T-helper 2 cell (primary cell): ENCODE measurements at places on chromosomes 3 and 15.

DNA sequence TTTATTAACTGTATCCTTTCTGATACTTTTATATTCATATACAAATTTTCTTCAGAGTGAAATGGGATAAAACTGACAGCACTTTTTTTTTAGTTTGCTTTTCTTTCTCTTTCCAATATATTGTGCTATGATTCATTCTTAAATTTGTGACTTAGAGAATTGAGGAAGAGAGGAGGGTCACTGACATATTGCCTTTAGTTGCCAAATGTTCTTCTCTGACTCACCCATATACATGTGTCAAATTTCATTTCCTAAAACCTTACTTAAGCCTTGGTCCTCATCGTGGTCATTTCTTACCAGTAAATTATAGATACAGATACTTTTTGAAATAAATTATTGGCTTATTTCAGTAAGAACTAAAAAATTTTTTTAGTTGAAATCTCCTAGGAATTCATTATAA lies 53.9 kb downstream of the CLASP2 start:
- DNase-seq, result no peak

DNA sequence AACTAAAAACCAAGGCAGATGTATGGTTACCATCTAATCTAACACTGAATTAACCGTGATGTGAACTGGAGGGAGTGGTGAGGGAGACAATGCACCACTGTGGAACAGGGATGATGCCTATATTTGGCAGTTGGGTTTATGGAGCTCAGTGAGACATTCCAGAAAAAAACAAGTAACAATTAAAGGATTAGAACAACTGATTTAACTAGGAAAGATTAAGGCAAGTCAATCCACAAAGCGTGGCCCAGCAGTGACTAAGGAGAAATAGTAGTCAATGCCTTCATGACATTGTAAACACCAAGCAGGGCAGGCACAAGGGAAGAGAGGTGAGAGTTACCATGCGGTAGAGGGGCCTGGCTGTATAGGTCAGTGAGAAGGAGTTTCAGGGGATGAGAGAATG lies 38.1 kb downstream of the CHAC1 start:
- no peak for DNase-seq

DNA sequence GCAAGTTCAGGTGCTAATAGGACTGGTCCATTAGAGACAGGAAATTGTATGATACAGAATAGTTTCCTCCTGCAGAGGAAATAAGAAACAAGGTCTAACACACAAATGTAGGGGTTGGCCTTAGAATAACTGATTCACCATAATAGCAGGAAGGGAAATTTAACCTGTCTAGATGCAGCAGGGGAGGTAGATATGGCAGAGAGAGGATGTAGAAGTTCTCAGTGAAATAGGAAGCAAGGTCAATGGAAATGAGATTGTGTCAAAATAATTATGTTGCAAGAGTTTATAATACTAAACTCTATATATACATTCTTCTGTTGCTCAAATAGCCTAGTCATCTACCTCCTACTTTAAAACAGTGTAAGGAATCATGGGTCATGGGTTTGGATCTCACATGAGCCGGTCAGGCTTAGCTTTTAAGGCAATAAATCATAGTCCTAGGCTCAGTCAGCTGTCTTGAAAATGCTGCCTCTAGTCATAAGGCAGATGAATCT lies 17.0 kb downstream of the BCL2A1 start:
- no peak for DNase-seq

DNA sequence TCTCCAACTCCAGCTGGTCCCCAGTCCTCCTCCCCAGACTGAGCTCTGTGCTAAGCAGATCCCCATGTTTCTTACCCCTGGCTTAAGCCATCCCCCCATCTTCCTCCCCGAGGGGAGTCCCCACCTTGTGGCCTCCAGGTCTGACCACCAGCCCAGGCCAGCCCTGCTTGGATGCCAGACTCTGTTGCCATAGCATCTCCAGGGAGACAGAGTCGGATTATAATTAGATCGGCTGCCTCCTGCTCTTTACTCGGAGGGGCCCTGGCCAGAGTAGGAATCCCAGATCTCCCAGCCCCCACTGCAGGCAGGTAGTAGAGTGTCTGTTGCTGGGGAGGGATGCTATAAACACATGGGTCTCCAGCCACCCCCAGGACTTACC lies 2.4 kb downstream of the KLHDC8B start:
- DNase-seq, result no peak

DNA sequence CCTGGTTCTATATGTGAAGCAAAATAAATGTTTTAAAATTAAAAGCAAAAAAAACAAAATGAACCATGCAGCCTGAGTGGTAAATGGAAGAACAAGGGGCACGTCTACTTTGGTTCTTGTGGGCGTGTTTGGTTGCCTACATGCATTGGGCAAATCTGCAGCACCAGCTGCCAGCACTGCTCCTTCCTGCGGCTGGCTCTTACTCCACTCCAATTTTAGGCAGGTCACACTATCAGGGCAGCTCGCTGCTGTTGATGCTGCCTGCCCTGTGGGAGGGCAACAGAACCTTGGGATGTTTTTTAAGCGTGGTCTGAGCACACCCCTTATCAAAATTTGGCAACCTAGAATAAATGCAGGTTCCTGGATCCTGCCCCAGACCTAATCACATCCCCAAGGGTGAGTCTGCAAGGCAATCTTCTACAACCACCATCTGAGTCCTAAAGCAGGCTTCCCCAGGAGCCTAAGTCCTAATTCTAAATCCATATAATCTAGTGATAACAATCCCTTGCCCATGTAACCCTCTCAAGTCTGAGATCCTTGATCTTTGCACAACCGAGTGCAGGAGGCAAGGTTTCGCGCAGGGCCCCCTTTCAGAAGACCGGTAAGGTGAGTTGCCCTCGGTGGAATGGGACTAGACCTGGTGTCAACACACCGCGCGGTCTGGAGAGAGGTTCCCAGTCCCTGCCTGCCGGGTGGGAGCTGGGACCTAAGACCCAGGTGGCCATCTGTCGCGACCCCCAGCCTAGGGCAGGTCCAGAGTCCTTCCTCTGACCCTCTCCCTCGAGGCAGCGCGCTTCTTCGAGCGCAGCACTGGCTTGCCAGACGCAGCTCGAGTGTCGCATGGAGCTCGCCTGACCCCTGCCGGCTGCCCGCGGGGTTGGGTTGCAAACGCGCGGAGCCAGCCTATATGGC lies 15.9 kb downstream of the IVD start:
- DNase-seq, result peak; percentile 74

- DNase-seq, result no peak
Measured at GRCh38 chr3:142118911-142119310, 30.4 kb downstream of the TFDP2 start.

DNA sequence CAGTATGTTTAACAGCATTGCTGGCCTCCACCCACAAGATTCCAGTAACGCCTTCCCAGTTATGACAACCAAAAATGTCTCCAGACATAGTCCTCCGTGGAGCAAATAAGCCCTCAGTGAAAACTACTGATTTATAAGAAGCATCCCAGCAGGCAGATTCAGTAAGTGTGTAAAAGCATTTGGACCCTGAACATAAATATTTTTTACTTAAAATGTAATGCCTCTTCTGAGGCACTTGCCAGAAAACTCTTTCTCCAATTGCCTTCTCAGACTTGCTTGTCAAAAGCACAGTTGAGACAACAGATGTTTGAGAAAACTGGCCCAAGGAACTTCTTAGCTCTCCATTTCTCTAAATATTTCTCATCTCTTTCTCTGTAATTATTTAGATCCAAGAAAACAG lies 31.8 kb upstream of the DCLK3 start:
- no peak for DNase-seq

GRCh38 chr3:66206806-66207205 lies 14.0 kb upstream of the SLC25A26 start:
- DNase-seq, result no peak

GRCh38 chr3:49035281-49035680 lies 6.1 kb upstream of the IMPDH2 start:
- DNase-seq, result no peak

- DNase-seq, result no peak
Measured at GRCh38 chr3:100650651-100651619, 41.5 kb downstream of the ADGRG7 start.

DNA sequence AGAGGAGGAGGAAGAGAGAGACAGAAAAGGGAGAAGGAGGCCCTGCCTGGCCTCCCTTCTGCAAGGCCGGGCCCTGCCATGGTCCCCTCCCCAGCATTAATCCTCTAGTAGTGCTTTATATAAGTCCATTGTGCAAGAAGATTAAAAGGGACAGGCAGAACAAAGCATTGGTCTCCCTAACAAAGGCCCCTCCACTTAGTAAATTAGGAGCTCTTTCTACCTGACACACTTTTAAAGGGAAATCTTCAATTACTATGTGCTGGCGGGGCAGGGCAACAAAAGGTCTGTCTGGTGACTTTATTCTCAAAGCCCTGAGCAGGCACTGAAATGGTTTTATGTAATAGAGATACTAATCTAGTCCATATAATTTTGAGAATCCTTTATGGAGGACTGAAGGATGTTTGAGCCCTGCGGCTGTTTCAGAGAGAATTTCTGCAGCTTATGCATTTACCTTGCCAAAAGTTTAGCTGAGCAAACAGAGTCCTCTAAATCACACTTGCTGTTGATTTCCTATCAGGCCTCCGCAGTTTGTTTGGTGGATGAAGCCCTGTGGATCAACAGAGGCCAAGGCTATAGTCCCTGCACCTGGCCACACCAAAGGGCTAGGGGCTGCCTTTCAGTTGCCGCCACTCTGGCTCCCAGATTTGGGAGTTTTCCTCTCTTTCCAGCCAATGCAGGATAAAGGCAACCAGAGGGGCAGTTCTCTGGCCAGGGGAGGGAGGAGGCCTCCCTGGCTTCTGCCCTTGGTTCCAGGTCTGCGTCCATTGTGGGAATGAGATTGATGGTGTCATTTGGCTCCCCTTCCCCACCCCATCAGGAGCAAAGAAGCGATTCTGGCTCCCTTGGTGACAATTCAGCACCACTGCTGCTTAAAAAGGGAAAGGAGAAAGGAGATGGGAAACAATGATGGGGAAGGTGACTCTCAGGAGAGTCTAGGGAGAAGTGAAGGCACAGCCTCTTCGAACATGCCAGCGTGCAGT lies 148.0 kb downstream of the MEGF11 start:
- DNase-seq, result no peak

GRCh38 chr3:16112910-16113504 lies 61.5 kb upstream of the GALNT15 start:
- no peak for DNase-seq

DNA sequence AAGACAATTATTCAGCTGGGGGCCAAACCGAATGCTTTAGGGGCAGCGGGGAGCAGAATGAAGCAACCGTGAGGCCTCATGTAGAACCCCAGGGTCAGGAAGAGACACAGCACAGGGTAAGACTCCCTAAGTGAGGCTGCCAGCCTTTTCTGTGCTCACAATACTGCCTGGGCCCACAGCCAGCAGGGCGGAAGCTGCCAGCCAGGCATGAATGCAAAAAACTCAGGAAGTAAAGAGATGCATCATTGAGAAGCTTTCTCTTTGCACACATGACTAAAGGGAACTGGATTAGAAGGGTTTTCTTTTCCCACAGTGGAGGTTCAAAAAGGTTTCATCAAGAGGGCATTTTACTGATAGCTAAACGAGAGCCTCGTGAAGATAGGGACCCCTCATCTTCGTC lies 33.3 kb downstream of the CA12 start:
- DNase-seq, result no peak
